ENCODE measurements at places on chromosomes 11 and 22. TPM values are rescaled to one million over a fixed set of nuclear protein-coding genes. Genes with fewer than 3 reads are reported as not detected.

The EMID1 gene
- 0.94 TPM for total RNA-seq

The OOSP4B gene
- total RNA-seq: not detected

The NADSYN1 gene
- total RNA-seq: 55.1 TPM

The GAL3ST3 gene
- total RNA-seq: 0.38 TPM

The ZNF280B gene
- total RNA-seq: 0.68 TPM

The NPTXR gene
- 2.0 TPM for total RNA-seq

The RAB36 gene
- 0.66 TPM for total RNA-seq

The ACR gene
- total RNA-seq: not detected

The OR52N4 gene
- total RNA-seq: not detected

The VWCE gene
- total RNA-seq: 3.9 TPM

The SAA1 gene
- 72.0 TPM for total RNA-seq

The NXPE2 gene
- total RNA-seq: not detected

The CRYBB1 gene
- 0.75 TPM for total RNA-seq

The FAM180B gene
- total RNA-seq: 0.82 TPM

The FUT4 gene
- 9.2 TPM for total RNA-seq

The TMPRSS13 gene
- total RNA-seq: 0.22 TPM

Measured in subcutaneous adipose tissue (tissue), 4 donors.